Inflammatory macrophage (primary cell): ENCODE measurements at places on chromosomes 3 and 15.

DNA sequence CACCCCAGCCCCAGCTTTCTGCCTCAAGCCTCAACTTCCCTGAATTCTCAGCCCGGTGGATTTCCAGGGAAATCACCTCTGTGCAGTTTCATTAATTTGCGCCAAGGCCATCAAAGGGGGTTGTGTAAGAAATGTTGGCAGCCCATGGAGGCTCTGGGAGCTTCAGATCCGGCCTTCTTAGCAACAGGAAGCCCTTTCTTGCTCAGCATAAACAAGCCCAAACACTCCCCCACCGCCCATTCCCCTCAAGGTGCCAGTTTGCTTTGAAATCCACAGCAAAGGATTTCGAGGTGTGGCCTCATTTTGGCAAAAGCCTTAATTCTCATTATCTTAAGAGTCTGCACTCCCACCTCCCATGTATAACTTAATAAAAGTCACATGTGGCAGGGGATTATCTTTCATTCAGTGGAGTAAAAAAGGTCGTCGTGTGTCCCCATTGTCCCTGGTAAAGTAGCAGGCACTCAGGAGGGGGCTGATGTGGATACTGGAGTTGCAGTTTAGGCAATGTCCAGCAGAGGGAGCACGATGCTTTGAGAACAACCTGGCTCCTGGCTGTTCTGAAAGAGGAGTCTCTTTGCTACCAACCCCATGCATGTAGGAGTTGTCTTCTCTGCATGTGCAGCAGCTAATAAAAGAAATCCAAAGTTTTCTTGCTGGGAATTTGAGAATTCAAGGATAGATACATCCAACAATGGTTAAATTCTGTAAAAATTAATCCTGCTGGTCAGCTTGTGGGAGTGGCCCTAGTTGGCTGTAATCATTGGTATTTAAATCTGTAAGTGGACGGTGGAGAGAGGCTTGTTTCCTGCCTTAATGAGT, 39.5 kb downstream of the EBLN2 start:
- peak; percentile 82 for DNase-seq

DNA sequence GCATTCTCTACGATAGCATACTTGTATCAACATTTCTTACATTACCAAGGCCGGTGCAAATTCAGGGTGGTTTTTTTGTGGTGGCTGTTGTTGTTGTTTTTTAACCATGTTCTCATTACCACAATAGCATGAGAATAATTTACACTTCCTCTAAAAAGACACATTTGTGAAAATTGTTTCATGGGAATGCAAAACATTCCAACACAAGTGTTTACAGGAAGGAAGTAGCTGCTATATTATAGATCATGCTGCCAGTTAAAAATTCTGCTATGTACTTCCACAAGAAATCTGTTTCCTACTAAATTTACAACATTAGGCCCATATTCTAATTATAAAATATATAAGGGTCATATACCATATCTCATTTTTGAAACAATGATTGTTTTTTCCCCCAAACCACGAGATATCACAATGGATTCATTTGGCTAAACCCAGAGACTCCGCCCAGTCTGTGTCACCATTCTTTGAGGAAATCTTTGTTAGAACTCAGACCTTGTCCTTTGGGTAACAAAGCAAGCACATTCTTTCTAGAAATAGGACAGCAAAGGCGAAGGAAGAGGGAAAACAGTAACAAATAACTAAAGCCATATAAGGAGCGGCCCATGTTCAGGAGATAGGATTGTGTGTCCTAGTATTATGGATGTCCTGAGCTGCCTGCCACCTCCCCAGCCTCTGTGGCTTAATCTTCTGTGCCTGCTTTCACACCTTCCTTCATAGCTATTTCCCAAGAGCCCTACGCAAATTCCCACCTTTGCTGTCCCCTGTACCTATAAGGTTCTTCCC, 60.1 kb downstream of the UACA start:
- no peak for DNase-seq

DNA sequence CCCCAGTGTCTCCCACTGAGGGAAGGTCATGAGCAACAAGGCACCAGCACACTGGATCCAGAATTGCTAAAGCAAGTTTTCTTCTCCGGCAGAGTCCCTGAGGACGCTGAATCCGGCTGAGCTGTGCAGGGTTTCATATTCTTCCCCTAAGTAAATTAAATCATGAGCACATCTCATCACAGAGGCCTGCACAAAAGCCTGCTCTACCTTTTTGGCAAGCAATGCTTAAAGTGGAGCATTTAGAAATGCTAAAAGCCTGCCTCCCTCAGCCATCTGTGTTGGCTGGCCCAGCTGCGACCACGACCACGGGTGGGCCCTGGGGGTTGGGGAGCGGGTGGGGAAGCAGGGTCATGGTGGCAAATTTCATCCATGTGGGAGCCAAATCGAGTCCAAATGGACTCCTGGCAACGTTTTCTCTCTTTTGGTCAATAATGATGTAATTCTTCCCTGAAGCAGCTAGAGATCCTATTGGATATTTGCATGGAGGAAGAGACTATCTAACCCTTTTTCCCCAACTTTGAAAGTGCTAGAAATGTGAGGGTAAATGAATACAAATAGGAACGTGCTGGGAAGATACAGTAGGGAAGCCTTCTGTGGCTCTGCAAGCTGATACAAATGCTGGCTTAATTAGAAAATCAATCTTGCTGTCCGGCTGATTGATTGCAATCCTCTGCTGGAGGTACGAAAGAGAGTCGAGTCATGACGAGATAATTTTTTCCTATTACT, 532.8 kb upstream of the TBL1XR1 start:
- DNase-seq: no peak

DNA sequence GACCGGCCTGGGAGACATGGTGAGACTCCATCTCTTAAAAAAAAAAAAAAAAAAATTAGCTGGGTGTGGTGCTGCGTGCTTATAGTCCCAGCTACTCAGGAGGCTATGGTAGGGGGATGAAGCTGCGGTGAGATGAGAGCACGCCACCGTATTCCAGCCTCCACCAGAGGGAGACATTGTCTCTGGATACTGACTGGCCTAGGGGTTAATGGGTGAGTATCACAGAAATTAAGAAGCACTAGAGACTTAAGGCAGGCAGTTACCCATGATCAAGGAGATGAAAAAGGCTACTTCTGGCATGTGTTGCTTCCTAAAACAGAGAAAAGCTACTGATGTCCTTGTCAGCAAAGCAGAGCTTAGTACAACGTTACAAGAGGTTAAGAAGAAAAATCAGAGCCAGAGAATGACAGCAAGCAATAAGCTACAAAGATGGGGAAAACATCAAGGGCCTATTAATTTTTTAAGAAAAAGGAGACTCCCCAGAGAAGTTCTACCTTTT, 8.6 kb downstream of the TFRC start:
- DNase-seq: peak; percentile 68

DNA sequence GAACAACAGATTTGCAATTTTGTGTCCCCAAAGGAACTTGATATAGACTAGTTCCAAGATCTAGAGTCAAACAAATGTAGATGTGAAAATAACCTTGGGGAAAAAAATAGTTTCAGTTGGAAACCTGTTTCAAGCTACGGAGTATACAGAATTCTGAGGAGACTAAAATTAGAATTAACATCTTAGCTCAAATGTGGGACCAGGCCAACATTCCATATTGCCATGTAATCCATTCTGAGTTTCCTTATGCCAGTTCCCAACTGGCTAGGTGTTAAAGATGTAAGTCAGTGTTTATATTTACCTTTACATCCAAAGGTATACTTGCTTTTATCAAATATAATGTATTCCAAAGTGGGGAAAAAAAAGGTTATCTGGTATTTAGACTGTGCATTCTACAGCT, 76.3 kb downstream of the UBE3A start:
- DNase-seq: no peak

GRCh38 chr3:188929137-188929536, 242.6 kb upstream of the TPRG1 start:
- no peak for DNase-seq

DNA sequence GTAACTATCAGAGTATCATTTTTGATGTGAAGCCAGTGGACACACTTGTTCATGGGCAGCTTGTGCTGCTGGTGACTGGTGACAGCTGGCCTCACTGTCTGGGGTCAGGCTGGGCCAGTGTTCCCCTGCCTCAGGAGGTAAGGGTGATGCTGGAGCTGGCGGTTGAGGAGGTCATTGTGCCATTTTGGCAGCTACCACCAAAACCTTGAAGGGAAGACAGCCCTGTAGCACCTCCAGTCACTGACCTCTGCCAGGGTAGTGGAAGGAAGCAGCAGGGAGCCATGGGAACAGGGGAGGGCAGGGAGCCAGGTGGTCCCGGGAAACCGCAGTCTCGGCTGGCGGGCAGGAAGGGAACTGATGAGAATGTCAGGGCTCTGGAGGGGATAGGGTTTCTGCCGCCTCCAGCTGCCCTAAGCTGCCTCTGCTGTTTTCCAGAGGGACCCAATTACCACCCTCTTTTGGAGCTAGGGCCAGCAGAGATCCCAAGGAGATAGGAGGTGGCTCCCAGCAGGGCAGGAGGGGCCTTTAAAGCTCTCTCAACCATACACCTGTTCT, 24.8 kb downstream of the FOXL2NB start:
- no peak for DNase-seq

DNA sequence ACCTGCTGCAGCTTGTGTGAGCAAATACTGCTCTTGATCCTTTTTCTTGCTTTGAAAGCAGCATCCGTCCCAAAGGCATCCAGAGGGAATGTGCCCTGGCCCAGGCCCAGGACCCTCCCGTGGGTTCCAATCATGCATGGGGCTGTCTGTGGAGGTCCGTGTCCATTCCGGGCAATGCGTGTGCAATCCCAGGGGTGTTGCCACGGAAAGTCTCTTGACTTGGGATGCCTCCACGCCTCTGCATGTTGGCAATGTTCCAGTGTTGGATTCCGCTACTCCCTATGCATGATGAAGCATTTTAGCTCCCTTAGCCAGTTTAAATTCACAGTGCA, 105.7 kb downstream of the SNRPN start:
- DNase-seq: no peak

DNA sequence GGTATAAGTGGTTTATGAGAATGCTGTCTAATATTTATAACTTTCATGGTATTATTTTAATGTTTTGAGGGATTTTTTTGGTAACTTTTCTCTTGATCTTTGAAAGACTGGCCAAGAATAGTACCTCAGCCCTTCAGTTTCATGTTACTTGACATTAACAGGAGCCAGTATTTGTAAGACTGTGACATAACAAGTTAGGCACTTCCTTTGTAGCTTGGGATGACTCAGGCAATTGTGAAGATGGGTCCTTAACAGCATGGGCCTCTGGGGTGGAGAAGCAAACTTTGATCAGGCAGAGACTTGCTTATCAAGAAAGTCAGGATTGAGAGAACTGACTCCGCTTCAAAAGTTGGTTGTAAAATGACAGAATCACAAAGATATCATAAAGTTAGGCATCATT, 9.5 kb downstream of the LRRC49 start:
- DNase-seq: no peak

DNA sequence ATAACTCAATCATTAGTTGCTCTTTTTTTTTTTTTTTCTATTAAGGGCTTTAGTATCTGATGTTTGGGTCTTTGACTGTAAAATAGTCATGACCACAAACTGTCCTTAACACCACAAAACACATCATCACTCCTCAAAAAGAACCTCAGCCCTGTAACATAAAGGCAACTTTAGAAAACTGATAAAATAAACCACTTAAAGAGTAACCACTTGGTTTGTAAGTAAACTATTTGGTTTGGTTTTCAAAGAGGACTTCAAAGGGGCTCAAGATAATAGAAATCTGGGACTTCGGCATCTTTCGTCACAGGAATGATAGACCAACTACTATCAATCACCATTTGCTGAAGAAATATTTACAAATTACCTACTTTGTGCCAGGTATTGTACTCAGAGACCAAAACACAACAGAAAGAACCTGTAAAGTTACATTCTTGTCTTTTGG, 167.8 kb downstream of the FOXP1 start:
- DNase-seq: no peak

DNA sequence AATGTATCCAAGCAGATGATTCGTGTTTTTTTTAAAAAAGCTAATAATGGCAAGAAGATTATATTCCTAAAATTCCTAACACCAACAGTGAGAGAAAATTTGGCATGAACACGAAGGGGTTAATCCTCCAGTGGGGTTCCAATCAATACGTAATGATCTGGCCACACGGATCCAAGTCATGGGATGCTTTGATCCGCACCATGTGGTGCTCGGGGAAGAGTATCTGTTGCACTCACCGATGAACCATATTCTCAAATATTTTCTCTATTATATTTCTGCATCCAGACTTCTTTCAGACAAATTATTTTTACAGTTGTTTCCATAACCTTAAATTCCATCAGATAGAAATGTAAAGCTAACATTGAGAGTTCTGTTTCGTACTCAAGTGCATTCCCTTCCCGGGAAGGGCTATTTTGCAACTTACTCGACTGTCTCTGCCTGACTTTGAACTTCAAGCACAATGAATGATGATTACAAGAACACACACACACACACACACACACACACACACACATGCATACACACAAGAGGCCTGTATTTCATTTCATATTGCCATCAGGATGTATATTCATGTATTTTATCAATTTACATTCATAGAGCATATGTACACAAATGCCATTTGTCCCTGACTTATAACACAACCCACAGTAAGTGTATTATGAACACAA, 567.2 kb downstream of the FOXP1 start:
- DNase-seq: no peak
